ENCODE measurements at places on chromosomes 6 and 20. TPM values are rescaled to one million over a fixed set of nuclear protein-coding genes. Genes with fewer than 3 reads are reported as not detected.
A peak's percentile ranks its signal among the peaks of the same experiment; 100 is the strongest.

OOEP gene
- 0.11 TPM for total RNA-seq

COQ3 gene
- total RNA-seq, result 8.7 TPM

DNA sequence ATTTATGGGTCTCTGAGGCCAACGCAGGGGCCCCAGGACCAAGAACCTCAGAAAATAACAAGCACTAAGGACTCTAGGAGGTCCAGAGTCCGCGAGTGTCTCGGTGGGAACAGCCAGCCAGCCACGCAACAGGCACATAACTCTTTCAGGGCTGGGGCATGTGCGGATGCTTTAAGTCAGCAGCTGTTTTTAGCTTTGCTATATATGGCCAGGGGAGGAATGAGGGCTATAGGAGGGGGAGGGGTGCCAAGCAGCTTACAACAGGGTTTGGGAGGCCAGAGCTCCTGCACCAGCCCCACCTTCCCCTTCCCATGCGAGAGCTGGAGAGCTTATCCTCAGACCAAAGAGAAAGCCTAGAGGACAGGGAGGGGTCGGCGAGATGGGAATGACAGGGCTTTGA lies 6.2 kb downstream of the JPH2 start:
- DNase-seq, result no peak

GRCh38 chr20:43667341-43668132 lies 623 bp downstream of the MYBL2 start:
- DNase-seq, result no peak

- no peak for DNase-seq
These were observed 59.5 kb upstream of the ARMH2 start for GRCh38 chr6:24858177-24858653.

DNA sequence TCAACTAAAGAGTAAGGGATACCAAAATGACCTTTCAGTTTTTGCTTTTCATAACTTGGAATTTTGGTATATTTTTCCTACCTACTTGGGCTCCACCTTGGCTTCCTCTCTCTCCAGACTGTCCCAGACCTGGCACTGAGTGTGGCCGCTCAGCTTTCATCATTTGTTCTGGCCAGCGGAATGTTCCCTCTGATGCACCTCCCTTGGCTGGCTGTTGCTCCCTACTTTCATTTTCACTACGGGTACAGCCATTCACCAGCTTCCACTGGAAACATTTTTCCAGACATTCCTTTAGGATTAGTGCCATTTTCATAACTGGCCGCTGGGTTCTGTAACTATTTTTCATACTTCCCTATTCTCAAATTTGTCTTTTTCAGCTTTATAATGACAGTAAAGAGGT lies 487.4 kb downstream of the TENT5A start:
- no peak for DNase-seq

DNA sequence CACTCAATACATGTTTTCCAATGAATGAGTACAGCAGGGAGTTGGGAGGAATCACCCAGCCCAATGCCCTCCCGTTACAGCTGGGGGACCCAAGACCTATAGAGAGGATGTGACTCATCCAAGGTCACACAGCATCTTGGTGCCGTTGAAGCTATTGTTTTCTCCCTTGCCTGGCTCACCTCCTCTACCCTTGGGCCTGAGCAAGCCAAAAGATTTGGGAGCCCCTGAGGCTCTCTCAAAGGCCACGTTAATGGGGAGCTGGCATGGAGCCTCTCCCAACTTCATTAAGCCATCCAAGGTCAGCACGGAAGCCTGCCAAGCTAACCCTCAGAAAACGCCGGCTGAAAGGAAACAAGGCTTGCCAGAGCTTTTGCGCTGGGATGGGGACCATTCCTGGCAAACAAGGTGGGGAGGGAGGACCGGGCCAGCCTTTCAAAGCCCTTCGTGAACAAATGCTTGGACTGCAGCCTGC lies 30.4 kb downstream of the KCNB1 start:
- DNase-seq, result peak; percentile 70

Measured in spinal cord (tissue), 10 donors.